ENCODE measurements at places on chromosomes 2 and 18.
A peak's percentile ranks its signal among the peaks of the same experiment; 100 is the strongest.

DNA sequence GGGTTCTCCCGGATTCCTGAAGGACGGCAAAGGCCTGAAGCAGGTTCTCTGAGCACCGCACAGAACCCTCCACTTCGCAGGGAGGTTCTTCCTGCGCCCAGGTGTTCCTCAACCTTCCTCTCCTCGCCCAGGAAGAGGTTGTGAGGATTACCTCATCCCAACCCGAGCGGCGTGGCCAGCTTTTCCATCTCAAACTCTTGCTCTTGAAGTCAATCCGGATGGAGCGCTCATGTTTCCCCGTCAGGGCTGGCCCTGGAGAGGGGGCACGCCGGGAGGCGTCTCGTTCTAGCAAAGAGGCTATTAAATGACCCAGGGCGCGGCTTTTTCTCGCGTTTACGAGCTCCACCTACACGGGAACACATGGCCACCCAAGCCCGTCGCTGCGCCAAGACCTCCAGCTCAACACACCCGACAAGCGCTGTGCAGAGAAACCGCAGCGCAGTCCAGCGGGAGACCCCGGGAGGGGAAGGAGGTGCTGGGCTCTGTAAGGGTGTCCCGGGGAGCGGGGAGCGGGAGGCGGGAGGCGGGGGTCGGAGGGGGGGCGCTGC, 540 bp upstream of the RAB10 start:
- DNase-seq: peak; percentile 69

- no peak for DNase-seq
Measured at GRCh38 chr2:42084231-42084671, 36.4 kb downstream of the PKDCC start.

DNA sequence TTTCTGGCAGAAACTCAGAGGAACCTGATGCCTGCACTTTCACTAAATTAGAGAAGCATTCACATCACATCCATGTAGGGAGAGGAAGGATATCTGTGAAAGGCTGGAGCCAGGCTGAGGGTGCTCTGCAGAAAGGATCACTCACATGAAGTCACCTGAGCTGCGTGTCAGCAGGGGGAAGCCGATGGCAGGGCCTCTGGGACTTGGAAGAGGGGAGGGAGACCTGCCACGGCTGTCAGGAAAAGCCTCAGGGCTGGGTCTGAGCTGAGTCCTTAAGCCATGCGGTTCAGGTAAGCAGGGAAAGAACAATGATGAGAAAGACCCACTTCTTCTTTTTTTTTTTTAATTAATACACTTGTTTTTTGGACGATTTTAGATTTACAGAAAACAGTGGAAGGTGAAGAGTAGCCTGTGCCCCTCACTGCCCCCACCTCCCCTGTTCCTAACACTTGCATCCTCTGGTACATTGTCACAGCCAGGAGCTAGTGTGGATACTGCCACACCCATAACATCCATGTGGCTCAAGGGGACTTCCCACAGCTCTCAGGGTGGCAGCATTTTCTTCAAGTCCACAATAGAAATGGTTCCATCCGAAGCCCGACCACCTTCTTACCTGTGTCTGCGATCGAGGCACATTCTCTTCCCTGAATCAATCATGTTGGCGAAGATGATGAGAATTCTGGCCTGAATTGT, 156.5 kb upstream of the TPO start:
- DNase-seq: no peak

- DNase-seq: no peak
Measured at GRCh38 chr2:118521960-118522359, 325.5 kb downstream of the EN1 start.

DNA sequence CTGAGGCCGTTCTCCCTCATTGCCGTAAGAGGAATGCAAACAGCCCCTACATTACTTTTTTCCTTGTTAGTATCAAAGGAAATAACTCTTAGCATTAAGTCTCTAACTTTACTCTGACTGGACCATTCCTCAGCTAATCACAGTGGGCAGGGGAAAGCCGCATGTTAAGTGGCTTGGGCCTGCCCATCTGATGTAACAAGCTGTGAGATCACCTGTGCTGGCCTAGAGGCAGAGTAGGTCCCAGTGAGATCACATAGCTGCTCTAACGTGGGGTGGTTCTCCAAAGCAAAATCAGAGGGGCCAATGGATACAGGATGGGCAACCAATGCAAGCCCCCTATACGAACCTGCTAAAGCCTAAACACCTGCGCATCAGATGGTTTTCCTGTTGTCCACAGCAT, 5.9 kb upstream of the MOCOS start:
- no peak for DNase-seq
